Activated CD4-positive, CD25-positive, alpha-beta regulatory T cell treated with anti-CD3 and anti-CD28 coated beads, Interleukin-2, amount 50 U/mL, for 16 hours (primary cell): ENCODE measurements at places on chromosomes 7 and 10.

- DNase-seq, result no peak
Measured at GRCh38 chr10:1706711-1707110, 30.6 kb downstream of the ADARB2 start.

DNA sequence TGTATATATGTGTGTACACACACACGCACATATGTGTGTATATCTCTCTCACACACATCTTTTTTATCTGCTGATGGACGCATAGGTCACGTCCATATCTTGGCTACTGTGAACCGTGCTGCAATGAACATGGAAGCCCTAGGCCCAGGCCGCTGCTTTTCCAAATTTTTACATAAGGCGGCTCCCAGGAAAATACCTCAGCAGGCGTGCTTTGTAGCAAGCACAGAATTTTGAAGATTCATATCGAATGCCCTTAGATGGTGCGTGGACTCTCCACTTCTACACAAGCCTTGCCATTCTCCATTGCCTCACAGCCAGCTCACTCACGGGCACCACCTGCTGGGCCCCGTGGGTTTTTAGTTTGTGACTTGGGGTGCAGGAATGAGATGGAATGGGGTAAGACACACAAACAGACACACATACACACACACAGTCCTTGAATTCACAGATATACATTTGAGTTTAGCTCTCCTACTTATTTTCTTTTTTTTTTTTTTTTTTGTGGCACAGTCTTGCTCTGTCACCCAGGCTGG, 57.9 kb upstream of the RNF32 start:
- no peak for DNase-seq

DNA sequence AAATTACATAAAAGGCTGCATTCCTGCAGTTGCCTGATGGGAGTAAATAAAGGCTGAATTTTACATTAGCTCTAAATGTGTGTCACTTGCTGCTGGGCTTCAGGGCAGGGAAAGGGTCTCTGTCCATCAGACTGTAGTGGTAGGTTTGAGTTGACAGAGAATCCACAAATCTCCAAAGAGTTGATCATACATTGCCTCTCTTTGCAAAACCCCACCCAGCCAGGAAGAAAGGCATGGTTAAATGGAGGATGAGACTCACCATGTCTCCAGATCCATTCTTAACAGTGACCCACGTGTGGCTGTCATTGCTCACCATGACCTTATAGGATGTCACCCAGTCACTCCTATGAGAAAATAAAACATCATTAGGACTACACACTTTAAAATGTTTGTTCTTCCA, 92.8 kb downstream of the CPXM2 start:
- no peak for DNase-seq

GRCh38 chr7:7231000-7231399, 48.7 kb downstream of the C1GALT1 start:
- no peak for DNase-seq

DNA sequence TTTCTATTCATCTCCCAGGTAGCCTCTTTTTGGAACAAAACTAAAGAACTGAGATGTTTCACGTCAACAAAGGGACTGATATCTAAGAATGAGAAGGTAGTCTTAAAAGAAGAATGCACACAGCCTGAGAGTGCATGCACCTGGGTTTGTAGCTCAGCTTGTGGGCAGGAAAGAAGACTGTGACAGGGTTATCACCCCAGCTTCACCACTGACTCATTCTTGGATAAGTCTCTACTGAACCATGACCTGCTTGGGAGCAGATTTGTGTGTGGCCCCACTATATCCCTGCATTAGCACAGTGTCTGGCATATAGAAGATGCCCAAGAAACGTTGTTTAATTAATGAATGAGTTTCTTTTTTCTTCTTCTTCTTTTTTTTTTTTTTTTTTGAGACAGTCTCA, 187.5 kb downstream of the GPAM start:
- DNase-seq, result no peak

DNA sequence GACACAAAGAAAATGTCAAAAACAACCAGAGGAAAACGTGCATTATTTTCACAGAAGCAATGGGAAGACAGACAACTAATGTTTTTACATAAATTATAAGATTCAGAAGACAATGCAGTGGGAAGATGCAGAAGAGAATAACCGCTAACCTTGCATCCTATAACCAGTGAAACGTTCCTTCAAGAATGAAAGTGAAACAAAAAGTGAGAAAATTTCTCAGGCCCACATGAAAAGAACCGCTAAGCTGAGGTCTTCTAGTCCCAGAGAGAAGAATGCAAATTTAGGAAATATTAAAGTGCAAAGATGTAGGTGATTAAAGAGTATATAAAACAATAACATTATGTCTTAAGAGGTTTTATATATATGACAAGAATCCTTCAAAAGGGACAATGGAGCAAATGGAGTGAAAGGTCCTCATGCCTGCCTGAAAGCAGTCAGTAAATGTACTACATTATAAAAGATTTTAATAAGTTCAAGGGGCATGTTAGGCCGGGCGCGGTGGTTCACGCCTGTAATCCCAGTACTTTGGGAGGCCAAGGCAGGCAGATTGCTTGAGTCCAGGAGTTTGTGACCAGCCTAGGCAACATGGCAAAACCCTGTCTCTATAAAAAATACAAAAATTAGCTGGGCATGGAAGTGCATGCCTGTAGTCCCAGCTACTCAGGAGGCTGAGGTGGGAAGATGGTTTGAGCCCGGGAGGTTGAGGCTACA, 43.1 kb upstream of the DDC start:
- no peak for DNase-seq

DNA sequence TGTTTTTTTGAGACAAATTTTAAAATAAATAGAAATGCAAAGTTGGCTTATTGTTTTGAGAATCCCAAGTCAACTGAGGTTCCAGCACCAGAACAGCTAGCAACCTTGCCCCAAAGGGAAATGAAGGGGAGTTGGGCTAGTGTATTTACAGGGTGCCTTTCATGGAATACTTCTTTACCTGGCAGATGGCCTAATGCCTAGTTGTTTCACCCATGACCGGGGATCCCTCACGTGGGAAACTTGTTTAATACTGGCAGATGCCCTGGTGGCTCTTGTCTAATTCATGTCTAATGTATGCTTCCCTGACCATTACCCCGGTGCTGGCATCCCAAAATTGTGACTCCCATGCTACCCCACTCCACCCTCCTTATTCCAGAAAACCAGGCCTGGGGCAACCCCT, 861.1 kb upstream of the ZWINT start:
- DNase-seq, result no peak

- DNase-seq, result no peak
Measured at GRCh38 chr10:72258617-72259016, 15.1 kb upstream of the DDIT4 start.

- DNase-seq, result no peak
Measured at GRCh38 chr7:36203071-36203790, 50.2 kb downstream of the EEPD1 start.

DNA sequence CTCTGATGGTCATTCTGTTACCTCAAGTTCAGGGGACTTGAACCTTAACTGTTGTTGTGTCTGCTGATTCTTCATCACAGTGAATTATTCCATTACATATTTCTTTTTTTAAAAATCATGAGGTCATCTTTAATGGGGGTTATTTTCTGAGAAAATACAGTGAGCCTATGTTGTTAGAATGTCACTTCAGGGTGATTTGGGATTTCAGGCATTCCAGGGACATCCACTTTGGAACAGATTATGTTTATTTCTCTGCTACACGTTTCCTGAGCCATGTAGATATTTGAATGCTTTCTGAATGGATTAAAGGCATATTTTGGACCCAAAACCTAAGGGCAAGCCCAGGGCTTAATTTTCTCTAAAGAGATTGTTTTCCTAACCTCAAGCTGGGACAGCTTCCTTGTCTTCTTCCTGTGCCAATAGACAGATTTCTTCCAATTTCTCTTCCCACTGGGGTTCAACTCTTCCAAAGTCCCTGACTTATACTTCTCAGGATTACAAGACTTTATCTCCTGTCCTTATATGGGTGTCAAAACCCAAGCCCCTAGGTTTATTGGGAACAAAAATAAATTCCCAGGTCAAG, 271.7 kb downstream of the ARHGAP12 start:
- no peak for DNase-seq

DNA sequence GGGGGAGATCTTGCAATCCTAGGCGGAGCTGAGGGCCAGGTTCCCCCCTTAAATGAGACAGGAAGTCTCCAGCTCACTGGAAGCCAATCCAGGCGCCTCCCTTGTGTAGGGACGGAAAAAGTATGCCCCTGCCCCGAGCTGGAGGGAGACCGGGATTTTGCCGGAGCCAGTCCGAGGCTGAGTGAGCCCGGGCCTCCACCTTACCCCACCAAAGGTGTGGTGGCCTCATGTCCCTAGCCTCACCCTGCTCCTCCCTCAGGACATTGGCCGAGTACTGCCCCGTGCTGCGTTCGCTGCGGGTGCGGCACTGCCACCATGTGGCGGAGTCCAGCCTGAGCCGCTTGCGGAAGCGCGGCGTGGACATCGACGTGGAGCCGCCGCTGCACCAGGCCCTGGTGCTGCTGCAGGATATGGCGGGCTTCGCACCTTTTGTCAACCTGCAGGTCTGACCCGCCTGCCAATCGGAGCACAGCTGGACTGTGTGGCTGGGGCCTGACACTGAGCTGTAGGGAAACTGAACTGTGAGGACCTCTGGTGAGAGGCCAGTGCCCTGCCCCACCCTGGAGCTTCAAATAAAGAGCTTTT, 2.0 kb downstream of the FBXL15 start:
- no peak for DNase-seq

DNA sequence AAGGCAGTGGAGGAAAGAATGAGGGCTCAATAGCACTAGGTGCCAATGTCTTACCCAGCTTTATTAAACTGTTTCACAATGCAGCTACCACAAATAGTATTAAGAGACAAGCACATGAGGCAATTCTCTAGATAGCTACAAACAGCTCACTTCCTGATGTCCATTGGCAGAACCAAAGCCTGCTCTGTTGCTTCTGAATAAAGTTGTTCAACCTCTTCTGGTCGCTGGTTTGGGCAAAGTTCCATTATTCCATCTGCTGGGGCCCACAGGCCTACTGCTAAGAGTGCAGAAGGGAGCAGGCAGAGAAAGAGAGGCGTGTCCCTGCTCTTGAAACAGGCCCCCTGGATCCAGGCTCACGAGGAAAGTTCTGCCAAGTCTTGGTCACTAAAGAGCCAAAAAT, 173.9 kb downstream of the ZNF438 start:
- no peak for DNase-seq

DNA sequence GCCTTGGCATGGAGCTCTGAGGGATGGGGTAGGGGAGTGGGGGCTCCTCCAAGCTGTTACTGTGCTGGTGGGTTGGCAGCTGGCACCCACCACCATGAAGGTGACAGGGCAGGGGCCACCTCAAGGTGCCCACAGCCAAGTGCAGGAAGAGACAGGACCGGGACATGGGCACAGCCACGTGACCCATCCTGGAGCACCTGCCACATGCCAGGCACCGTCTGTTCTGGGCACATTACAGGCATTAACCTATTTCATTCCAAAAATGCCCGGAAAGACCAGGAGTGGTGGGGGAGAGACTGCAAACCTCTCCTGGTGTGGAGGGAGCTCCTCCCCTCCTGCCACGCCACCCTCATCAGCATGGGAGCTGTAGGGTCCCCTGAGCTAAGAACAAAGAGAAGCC, 56.7 kb downstream of the CAMK2B start:
- DNase-seq, result no peak

DNA sequence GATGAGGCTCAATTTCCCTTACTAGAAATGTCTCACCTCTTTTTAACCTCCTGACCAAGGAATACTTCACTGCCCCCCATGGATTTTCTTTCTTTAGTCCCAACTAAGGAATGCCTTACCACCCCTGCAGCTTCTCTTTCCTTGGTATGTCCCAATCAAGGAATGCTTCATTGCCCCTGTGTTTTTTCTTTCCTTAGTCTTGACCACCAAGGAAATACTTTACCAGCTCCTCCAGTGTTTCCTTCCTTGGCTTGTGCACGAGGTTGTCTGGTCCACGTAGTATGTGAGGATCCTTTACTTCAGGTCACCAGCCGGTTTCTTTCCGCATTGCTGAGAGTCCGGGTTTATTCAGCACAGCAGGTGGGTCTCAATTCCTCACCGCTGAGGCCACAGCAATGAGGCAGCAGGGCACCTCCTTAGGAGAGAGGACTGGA, 59.3 kb downstream of the CYP2C9 start:
- DNase-seq, result no peak

DNA sequence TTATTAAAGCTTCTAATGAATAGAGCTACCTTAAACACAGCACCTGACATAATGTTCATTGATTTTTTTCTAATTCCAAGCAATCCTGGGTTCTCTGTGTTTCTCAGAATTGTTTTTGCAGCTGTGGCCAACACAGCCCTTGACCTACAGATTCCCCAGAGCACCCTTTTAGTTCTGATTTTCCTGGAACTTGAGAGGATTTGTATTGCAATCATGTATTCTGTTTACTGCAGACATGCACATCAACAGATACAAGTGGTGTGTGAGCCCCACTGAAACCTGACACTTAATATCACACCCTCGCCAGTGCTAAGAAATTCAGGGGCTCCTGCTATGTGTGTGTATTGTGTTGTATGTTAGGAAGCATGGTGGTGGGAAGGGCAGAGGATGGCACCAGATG, 344.2 kb upstream of the POM121L12 start:
- DNase-seq, result no peak

DNA sequence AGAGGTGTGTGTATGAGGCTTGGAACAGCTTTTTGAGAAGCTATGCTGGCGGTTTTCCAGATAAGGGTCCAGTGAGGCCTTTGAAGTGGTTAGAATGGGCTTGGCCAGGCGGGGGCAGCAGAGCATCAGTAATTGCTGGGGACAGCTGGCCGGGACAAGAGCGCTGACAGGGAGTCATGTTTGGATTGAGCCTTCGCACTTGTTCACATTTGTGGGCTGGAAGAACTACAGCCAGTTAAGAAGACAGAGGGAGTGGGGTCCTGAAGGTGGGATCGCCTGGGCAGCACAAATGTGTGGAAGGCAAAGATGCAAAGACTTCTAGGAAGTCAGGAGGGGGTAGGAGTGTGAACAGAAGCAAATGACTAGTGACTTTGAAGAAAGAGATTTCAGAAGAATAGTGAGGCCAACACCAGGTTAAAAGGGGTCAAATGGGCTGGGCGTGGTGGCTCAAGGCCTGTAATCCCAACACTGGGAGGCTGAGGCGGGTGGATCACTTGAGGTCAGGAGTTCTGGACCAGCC, 12.7 kb upstream of the SDHAF3 start:
- DNase-seq, result peak; percentile 25

DNA sequence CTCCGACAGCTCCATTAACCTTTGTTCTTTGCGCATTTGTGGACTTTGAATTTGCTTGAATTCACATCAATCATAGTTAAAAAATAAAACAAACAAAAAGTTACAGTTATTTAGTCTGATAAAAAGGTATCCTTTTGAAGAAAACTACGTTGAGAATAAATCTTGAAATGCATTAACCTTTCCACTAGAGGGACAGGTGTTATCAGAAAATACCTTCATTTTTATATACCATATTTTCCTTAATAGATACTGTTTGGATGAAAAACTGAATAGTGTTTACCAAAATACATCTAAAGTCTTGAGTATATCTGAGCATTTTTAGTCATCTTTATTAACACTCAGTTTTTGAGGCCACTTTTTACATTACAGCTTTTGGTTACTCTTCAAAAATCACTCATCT, 371.9 kb downstream of the ZWINT start:
- no peak for DNase-seq

DNA sequence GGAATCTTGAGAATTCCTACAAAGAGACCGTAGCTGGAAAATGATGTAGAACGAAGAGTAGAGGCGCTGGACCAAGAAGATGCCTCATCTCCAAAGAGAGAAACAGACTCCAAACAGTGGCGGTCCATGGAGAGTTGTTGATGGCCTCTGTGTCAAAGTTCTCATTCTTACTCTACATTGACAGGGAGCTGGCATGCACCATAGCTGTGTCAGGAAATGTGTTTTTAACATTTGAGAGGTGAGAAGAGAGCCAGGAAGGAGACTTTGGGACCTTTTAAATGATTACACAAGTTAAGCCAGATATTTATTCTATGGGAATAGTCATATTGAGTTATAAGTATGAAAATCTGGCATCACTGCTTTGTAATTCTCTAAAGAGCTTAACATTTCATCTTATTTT, 61.5 kb upstream of the FERD3L start:
- no peak for DNase-seq
